ENCODE measurements at places on chromosomes 5 and 9.
A peak's percentile ranks its signal among the peaks of the same experiment; 100 is the strongest.

- DNase-seq = no peak
Observed at GRCh38 chr9:114719290-114719689, 37.3 kb upstream of the TEX48 start.

- DNase-seq = peak; percentile 49
Observed at GRCh38 chr5:19987612-19988361, at the start of gene CDH18. CDH18 (minus strand) TSS chr5:19988200; CDS start chr5:19838986, 149,214 bp downstream.

DNA sequence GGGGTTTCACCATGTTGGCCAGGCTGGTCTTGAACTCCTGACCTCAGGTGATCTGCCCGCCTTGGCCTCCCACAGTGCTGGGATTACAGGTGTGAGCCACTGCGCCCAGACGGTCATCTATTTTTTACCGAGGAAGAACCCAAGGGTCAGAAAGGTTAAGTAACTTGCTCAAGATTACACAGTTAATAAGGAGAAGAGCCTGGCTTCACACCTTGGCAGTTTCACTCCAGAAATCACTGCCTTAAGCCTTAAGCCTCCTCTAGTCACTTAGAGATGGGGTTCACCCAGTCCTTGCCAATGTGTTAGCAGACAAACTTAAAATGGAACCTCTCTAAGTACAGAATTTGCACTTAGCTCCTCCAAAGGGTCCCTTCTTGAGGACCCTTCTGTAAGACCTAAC lies 116.3 kb downstream of the PTTG1 start:
- DNase-seq = no peak

DNA sequence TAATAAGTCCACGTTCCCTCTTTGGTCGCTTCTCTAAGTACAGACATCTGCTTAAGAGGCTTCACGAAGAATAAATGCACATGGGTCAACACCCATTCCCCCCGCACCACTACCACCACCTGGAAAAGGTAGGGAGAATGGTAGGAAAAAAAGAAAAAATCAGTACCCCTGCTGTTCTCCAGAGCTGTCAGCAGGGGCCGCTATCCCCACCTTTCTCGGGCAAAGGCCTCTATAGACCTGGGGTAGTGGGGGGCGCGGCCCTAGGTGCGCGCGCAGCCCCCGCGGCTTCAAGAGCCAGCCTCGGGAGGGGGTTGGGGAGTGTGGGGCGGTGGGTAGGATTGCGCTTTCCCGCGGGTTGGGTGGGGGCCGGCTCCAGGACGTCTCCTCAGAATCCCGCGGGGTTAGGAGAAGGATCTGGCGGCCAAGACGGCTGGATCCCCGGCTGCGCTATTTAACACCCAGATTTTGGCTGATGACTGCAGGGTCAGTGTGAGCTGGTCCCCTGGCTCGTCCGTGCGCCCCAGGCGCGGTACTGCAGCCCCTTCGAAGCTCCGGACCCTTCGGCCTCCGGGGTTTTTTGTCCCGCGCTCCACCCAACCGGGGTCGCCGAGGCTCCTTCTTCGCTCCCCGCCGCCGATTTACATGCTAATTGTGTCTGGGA lies 1.6 kb upstream of the SEMA6A start:
- DNase-seq = peak; percentile 79

DNA sequence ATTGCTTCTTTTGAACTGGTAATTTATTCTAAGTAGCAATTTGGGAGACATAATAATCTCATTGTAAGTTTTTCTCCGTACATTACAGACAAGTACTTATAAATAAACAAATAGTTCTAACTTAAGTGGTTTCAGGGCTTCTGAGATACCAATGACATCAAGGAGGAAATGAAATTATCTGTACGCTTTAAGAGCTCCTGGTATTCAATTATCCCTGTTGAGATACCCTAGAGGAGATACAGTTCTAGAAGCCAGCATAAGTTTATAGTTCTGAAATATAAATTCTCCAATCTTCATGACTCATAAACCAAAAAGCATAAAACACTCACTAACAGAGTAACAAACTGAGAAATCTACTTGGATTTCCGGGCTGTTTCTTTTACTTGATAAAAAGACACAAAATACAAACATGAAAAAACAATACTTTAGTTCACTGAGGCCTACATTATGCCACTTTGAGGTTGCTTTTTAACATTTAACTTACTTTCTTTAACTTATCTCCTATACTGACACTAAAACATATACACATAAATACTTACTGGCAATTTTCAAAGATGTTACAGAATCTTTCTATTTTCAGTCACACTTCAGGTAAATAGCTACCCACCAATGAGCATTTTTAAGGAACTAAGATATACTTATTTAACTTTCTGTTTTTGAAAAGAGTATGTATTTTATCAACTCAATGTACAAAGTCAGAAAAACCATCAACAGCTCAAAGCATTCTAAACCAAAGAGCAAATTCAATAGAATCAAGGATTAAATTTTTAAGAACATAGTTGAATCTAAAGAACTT lies 7.5 kb downstream of the DCTN4 start:
- no peak for DNase-seq

DNA sequence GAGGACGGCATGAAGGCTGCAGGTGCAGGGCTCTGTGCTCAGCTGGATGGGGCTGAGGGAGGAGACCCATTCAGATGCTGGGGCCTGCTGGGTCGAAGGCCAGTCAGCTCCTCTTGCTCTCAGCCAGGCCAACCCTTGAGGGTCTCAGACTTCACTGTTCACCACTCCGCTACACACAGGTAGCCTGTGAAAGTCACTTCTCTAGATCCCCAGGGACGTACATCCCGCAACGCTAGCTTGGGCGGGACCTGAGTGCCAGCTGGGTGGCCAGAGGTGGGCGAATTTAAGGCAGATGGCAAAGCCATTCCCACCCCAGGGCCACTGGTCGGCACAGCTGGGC lies 42.2 kb upstream of the FCN1 start:
- DNase-seq = no peak

DNA sequence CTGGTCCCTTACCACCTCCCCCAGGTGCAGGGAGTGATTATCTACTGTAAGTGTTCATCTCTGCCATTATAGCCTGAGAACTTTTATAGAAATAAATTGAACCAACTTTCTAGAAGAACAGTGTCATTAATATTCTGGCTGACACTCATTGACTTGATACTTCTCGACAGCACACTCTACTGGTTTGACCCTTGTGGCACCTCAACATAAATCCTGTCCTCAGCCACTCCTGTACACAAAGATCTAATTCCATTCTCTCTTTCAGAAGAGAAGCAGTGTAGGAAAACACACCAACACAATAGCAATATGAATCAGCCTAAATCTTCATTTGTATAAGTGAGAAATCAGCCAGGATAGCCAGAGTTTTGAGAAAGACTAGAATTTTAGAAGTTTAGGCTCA lies 417.7 kb downstream of the TAF11L14 start:
- DNase-seq = no peak

DNA sequence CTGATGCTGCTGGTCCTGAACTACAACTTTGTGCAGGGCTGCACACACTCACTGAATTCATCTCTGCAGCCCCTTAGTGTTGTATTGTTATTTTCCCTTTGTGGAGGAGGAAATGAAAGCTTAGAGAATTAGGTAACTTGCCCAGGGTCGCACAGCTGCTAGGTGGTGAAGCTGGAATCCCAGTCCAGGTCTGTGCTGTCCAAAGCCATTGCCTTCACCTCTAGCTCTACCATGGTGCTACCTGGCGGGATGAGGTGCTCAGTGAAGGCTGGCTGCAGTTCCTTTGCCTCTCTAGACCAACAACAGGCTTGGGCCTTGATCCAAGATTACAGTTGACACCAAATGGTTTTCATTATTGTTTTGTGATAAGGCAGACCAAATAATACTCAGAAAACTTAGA lies 177.8 kb upstream of the PITX1 start:
- DNase-seq = no peak

DNA sequence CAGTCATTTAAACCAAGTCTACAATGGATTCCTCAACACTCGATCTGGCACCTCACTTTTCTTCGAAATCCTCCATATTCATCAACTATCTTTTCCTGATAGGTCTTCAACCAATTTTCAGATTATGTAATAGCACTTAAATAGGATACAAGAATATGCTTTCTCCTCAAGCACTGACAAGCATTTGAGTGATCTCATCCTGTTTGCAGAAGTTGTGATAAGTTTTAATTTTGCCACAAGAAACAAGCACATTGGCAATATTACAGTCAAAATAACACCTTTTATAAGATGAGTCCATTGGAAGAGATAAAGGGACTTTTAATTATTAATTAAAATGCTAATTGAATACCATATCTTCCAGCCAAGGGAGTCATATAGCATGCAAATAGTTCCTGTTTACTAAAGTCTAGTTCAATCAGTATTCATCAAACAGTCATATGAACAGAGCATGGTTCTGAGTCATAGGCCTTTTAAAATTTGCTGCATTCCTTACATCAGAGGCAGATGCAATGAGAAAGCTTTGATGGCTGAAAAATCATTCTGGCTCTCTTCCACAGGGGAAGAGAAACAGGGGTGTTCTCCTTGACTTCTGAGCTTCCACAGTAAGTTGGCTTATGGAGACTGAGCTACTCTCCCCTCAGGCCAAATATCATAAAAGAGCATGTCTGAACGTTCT lies 32.7 kb upstream of the ZCCHC9 start:
- DNase-seq = no peak

- no peak for DNase-seq
Observed at GRCh38 chr9:6086006-6086655, 70.7 kb upstream of the RANBP6 start.

GRCh38 chr9:136079211-136079915 lies 15.7 kb downstream of the NACC2 start:
- no peak for DNase-seq

DNA sequence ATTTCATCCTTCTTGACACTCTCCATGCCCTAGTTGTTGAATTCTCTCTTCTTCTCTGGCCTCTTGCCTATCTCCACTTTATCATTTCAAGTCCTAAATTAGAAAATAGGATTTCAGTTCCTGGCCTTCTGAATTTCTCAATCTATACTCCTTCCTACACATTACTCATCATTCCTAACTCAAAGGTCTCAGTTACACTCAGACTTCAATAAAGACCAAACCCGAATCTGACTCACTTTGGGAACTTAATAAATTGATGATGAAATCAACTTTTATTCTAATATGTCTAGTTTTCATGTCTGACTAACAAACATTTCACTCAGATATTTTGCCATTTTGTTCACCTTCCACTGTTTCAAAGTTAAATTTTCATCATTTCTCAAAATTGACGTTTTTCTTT lies 113.6 kb upstream of the TSLP start:
- DNase-seq = no peak

DNA sequence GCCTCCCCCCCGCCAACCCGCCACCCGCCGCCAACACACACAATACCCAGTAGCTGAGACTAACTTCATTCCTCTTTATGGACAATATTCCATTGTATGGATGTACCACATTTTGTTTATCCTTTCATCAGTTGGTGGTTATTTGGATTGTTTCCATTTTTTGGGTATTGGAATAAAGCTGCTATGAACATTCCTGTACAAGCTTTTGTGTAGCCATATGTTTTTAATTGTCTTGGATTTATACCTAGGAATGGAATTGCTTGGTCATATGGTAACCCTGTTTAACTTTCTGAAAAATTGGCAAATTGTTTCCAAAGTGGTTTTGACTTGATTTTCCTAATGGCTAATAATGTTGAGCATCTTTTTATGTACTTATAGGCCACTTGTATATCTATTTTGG lies 4.9 kb upstream of the UBTD2 start:
- no peak for DNase-seq

- DNase-seq = no peak
Observed at GRCh38 chr5:92836855-92837755, 743.9 kb downstream of the NR2F1-AS1 start.

- DNase-seq = no peak
Observed at GRCh38 chr9:37350486-37351190, 71.9 kb upstream of the GRHPR start.

- DNase-seq = peak; percentile 92
Observed at GRCh38 chr9:120868676-120869359, 8.2 kb downstream of the PHF19 start.

GRCh38 chr9:127451608-127451857 lies 223 bp downstream of the LRSAM1 start:
- DNase-seq = no peak

- no peak for DNase-seq
Observed at GRCh38 chr9:136558373-136558772, 12.5 kb upstream of the NOTCH1 start.

DNA sequence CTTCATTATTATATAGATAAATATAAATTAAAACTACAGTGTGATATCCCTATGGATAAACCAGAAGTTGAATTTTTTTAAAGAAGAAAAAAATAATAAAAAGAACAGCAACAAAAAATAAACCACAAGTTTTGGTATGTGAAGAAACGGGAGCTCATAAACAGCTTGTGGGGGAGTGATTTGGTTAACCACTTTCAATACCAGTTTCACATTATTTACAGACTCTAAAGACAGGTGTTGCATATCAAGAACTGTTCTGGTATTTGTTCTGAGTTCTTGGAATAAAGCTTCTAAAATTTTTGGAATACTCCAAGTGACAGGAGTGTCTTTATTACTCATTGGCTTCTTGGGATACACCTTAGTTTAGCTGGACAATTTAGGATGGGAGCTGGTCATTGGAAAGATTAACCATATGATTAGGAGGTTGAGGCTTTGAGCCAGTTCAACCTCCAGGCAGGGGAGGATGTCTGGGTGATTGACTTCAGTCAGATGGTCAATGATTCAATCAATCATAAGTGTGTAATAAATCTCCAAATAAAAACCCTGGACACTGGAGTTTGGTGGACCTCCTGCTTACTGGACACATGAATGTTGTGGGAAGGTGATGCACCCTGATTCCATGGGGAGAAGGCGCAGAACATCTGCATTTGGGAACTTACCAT lies 2223.1 kb upstream of the C9orf72 start:
- DNase-seq = no peak

DNA sequence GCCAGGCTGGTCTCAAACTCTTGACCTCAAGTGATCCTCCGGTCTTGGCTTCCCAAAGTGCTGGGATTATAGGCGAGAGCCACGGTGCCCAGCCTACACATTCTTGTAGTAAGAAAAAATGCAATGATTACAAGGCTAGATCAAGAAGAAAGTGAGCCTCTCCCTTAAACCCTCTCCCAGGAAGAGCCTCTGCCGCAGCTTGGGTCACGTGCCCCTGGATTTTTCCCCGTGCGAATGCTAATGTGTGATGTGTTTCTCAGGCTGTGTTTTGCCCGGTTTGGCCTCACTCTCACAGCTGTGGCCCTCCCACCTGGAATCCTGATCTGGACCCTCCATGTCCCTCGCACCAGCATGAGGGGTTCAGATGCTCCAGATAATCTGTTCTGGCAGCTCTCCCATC lies 6.9 kb downstream of the PLPP7 start:
- DNase-seq = no peak
